ENCODE measurements at places on chromosomes 5 and 9.

DNA sequence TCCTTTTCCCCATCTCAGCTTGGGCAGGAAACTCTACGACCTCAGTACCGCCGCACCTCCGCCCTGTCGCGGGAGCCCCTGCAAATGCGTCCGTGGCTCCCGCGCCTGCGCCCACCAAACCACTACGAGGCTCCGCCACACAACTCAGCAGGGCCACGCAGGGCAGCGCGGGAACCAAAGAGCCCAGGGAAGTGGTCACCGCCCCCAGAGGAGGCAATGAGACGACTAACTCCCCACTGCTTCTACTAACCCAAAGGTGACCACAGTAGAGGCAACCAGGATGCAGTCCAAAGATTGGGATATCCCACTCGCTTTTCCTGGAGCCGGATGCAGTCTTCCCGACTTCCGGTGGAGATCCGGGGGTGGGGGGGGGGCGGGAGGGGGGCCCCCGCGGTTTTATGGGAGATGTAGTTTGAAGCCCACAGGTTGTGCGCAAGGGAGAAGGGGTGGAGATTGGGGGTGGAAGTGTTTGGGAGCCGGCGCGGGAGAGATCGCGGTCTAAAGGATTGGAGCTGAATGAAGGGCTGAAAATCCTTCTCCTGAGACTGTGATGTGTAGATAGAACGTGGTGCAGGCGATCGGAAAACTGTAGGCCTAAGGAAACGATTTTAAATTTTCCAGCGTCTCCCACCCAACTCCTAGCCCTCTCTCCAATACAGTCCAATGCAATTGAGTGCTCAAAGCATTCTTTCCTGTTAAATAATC is at the start of gene NUDT12:
TSS of gene NUDT12 (minus strand) at position 337 of the 705 bp plus-strand sequence. CDS start 2,541 bp downstream, outside the sequence.
- DNase-seq = peak; percentile 70

DNA sequence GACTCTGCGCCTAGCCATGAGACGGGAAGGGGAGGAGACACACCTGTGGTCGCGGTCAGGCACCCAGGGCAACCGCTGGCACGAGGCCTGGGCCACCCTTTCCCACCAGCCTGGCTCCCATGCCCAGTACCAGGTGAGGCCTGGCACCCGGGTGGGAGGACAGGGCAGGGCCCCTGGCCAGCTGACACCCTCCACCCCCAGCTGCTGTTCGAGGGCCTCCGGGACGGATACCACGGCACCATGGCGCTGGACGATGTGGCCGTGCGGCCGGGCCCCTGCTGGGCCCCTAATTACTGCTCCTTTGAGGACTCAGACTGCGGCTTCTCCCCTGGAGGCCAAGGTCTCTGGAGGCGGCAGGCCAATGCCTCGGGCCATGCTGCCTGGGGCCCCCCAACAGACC is 5.0 kb downstream of the MAMDC4 start:
- DNase-seq = no peak

GRCh38 chr9:36056896-36057295 is 20.2 kb downstream of the RECK start:
- DNase-seq = no peak

DNA sequence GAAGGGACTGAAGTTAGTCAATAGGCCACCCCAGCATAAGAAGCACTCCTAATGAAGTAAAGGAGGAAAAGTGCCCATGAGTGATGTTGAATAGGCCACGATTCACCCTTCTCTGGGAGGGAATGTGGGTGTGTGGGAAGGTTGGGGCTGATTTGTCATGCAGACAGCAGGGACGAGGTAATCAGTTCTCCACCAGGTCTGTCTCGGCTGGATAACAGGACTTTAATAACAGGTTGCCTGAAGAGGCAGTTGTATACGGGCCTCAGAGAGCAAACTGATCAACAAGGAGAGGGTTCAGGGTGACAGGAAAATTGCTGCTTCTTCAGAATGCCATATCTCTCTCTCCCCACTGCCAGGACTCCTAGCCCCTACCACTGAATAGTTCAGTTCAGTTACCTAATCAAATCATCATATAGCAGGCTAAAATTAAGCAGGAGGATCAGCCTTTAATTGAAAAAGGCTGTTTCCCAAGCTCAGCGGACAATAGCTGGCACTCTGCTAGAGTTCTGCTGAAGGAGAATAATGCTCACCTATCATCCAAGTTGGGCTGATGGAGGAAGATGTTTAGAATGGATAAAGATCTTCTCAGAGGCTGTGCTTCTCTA is 43.6 kb upstream of the SMIM32 start:
- DNase-seq = peak; percentile 48

GRCh38 chr5:129658801-129659200 is 89.1 kb upstream of the MINAR2 start:
- no peak for DNase-seq

GRCh38 chr9:136107155-136107952 is 11.3 kb downstream of the TMEM250 start:
- DNase-seq = no peak

GRCh38 chr5:133895979-133896845 is 72.2 kb downstream of the C5orf15 start:
- no peak for DNase-seq

DNA sequence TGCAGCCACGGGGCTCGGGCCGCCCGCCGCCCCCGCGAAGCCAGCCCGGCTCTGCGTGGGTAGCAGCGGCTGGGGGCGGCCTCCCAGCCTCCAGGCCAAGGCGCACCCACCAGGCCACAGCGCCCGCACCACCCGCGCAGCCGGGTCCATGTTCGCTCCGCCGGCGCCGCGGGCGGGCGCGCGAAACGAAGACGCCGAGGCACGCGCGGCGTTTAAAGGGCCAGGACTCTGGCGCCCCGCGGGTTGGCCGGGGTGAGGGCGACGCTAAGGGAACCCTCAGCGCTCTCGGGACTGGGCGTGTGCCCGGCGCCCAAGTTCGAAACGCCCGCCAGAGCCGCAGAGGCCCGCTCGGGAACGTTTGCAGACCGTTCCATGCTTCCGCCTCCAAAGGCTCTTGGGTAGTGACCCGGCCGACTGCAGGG is at the start of gene PTGES2:
TSS of gene PTGES2 (minus strand) at position 162 of the 422 bp plus-strand sequence. CDS start at position 150, 12 bp downstream.
- peak; percentile 80 for DNase-seq

- DNase-seq = no peak
Observed at GRCh38 chr9:85871008-85871407, 69.9 kb upstream of the NAA35 start.

GRCh38 chr9:37324261-37324683 is 98.2 kb upstream of the GRHPR start:
- no peak for DNase-seq

DNA sequence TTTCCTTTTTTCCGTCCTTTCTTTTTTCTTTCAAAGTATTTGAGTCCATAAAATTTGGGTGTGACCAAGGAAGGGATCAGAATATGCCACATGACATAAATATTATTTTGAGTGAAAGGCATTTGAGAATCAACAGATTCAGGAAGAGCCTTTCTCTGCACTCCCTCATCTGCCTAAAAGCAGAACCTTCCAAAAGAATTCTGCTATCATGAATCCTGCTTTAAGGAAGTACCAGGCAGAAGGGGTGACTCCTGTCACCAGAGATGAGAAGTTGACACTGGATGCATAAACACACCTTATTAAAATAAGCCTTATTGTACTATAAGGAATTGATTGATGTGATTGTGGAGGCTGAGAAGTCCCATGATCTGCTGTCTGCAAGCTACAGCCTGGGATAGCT is 196.7 kb downstream of the SREK1 start:
- DNase-seq = no peak

DNA sequence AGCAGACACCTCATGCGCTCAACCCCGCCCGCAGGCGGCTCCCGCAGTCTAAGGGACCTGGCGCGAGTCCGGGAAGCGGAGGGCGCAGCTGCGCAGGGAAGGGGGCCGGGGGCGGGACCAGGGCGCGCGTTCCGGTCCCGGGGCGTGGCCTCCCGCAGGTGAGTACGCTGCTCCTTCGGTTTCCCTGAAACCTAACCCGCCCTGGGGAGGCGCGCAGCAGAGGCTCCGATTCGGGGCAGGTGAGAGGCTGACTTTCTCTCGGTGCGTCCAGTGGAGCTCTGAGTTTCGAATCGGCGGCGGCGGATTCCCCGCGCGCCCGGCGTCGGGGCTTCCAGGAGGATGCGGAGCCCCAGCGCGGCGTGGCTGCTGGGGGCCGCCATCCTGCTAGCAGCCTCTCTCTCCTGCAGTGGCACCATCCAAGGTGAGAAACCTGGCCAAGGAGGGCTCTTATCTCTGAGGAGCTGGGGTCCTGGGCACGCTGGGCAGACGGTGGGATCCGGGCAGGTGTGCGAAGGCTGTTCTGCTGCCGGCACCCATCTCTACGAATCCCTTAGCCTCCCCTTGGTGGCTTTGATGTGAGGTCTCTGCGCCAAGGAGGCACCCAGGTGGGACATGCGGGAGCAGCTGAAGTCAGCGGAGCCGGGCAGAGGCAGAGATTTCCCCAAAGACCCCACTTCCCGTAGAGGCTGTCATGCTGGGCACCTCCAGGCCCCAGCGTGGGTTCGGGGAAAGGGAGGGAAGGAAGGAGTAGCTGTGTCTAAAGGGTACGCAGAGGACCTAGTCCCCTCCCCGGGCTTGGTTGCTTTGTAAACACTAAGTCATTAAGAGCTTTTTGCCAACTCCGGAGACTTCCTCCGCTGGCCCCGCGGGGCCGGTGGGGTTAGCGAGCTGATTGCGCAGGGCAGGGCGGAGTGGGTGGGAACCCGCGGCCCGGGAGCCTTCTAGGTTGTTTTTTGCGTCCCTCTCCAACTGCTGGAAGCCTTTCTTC is at the start of gene F2RL1:
TSS of gene F2RL1 (plus strand) at position 187 of the 988 bp plus-strand sequence. CDS start at position 340, 153 bp downstream.
- peak; percentile 87 for DNase-seq

DNA sequence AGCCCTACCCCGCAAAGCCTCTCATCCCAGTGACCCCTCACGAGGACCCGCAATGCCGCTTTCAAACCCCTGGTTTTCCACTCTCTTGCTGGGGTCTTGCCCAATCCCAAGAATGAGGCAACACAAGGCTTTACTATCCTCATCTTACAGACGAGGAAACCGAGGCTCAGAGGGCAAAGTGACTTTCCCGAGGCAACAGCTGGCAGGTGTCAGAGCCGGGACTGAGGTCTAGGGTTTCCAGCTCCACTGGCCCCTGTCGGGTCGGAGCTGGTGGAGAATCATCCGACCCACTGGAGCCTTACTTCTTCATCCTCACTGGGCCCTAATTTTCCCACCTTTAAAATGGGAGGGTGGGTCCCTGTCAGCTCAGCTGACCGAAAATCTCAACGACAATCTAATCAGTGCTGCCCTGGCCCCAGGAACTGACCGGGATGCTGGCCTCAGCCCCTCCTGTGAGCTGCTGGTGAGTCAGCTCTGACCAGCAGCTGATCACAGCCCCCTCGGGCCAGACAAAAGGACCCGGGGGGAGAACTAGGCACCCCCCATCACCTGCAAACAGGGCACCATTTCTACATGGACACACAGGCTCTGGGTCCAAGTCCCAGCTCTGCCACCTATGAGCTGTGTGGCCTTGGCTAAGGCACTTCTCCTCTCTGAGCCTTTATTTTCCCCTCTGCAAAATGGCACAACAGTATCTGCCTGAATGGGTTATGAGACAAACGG is 72.7 kb upstream of the STXBP1 start:
- DNase-seq = no peak

DNA sequence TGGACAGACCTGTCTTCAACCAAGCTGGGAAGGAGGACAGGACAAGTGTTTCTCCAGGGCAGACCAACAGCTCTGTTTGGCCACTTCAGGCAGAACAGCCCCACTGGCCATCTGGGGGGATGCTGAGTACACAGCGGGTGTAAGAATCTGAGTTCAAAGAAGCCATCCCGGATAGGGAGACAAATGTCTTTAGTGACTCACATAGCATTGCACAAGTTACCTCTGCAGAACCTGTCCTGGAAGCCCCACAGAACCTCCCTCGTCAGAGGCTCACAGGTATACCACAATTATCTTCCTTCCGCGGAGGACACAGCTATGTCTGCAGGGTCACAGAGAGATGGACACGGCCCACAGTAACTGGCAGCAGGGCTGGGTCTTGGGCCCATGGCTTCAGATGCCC is 2.0 kb downstream of the OR2V2 start:
- no peak for DNase-seq
